AG09309 (cell line): ENCODE measurements at places on chromosomes 6 and 20.

GRCh38 chr6:143015300-143015706, 45.4 kb upstream of the AIG1 start:
- DNase-seq = no peak

DNA sequence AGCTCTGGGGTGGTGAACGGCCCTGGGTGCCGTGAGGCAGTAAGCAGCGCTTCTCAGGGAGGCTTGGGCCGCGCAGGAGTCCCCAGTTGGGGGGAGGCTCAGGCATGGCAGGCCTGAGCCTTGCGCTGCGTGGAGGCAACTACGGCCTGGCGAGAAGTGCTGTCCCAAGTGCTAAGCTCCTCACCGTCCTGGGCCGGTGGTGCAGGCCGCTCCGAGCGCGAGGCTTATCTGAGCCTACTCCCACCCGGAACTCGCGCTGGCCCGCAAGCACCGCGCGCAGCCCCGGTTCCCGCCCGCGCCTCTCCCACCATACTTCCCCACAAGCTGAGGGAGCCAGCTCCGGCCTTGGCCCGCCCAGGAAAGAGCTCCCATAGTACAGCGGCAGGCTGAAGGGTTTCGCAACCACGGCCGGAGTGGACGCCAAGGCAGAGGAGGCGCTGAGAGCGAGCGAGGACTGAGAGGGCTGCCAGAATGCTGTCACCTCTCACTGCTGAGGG, 1.8 kb upstream of the WRNIP1 start:
- DNase-seq = no peak

DNA sequence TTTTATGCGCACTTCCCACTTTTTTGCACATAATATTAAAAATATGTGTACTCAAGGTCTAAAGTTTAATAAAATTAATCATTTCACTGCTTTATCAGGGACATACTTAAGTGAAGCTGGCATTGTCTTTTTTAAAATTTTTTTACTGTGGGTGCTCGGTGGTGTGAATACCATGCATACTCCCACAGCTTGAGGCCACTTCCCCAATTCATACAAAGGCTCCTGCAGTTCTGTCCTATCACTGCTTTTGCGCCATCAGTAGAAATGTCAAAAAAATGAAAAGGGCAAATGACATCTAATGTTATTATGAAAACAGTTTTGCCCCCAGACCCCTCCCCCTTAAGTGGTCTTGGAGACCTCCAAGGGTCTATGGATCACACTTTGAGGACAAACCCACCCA, 464.1 kb upstream of the ARID1B start:
- DNase-seq = no peak

DNA sequence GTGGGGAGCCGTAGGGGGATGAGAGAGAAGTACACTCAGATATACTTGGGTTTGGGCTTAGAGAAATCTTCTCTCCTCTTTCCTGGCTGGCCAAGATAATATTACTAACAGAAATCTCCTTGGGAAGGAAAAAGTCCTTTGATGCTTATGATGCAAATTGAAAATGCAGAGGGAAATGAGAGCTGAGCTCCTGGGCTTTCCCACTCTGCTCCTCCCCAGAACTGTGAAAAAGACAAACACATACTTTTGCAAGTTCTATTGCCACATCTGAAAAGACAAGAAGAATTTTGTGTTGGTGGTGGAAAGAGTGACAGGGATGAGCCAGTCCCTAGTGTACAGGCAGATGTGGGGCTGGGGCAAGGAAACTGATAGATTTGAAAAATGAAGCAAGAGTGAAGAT, 185.9 kb downstream of the ANKRD60 start:
- DNase-seq = no peak

- DNase-seq = no peak
Measured at GRCh38 chr6:111837641-111838500, 35.4 kb downstream of the FYN start.

DNA sequence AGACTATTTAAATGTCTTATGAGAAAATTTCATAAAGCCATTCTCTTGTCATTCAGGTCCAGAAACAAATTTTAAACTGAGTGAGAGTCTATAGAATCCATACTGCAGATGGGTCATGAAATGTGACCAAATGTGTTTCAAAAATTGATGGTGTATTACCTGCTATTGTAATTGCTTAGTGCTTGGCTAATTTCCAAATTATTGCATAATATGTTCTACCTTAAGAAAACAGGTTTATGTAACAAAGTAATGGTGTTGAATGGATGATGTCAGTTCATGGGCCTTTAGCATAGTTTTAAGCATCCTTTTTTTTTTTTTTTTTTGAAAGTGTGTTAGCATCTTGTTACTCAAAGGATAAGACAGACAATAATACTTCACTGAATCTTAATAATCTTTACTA, 5.0 kb downstream of the MARCKS start:
- no peak for DNase-seq
